ENCODE measurements at places on chromosomes 1 and 21.
A peak's percentile ranks its signal among the peaks of the same experiment; 100 is the strongest.

- DNase-seq = no peak
Measured at GRCh38 chr1:66416295-66416694, 117.7 kb upstream of the SGIP1 start.

GRCh38 chr1:165905853-165906252, 78.4 kb downstream of the UCK2 start:
- DNase-seq = no peak

DNA sequence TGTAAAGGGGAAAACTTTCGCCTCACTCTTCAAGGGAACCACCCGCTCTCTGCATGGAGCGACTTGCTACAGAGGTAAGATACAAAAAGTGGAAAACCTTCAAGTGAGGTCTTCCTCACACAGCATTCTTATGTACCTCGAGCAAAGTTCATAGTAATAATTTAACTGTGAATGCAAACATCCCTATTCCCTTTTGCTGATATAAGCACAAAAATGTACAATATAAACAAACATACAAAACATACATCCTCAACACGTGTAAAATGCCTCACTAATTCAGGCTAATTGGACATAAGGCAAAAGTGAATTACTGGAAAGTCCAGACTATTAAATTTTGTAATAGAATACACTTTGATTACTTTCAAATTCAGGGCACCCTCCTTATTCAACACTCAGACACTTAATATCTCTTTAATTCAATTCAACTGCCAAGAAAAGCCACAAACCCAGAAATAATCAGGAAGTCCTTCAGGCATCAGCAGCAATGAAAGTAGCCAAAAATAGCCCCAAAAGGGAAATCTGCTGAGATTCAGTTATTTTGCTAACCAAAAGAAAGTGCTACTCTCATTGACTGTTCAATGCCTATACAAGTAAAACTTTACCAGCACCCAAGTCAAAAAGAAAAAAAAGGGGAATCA, 15.2 kb upstream of the LMX1A start:
- DNase-seq = no peak

DNA sequence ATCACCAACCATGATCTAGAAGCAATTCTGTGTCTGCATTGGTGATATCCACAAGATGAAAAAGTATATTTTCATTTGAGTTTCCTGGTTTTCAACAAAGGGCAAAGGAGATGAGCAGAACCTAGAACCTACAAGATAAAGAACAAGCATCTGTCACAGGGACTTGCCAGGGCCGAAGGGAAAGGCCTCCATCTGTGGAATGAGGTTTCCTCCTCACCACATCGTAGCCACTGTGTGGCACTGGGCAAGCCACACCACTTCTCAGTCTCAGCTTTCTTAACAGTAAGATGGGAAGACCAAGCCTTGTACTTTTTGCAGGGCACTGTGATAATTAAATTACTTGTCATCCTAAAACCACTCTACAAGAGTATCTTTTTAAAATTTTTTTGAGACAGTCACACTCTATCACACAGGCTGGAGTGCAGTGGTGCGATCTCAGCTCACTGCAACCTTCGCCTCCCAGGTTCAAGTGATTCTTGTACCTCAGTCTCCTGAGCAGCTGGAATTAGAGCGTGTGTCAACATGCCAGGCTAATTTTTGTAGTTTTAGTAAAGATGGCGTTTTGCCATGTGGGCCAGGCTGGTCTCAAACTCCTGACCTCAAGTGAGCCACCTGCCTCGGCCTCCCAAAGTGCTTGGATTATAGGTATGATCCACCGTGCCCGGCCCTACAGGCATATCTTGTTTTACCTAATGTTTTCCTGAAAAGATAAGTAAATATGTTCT, 45.8 kb downstream of the ARHGEF11 start:
- DNase-seq = no peak

GRCh38 chr1:92701147-92701546, 83.8 kb downstream of the EVI5 start:
- no peak for DNase-seq

GRCh38 chr1:230572121-230573105, 69.9 kb upstream of the COG2 start:
- DNase-seq = no peak

- DNase-seq = no peak
Measured at GRCh38 chr1:185929776-185930175, 195.6 kb downstream of the HMCN1 start.

DNA sequence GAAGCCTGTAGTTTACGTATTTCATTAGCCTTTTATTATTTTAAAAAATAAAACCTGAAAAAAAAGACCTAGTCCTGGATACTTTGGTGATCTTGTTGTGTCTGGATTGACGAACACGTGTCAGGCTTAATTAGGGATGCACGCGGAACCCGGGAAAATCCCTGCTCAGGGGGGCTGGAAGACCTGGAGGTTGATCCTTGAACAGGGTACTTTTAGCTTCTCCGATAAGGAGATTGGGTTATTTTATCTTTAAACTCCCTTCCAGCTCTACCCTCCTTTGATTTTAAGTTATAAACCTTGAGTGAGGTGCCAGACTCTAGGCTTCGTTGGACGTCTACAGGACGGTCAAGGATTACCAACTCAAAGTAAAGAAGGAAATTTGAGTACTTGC, 552 bp upstream of the ZNF691 start:
- DNase-seq = no peak

- no peak for DNase-seq
Measured at GRCh38 chr1:100476735-100477290, 61.1 kb upstream of the GPR88 start.

DNA sequence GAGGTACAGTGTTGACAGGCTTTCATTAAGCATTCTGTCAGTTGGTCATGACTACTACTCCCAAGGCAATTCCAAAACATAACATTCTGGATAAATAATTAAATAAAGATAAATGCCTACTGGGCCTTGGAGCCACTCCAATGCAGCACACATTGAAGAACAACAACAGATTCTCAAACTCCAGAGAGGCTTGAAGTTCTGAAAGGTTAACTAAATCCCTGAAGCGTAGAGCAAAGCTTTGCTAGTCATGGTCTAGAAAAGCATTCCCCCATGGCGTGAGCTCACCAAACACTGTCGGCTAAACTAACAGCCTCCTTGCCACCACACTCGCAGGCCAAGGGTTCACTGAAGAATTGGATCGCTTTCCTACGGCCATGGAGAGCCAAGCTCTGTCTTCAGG, 268.0 kb downstream of the ATG4C start:
- no peak for DNase-seq

DNA sequence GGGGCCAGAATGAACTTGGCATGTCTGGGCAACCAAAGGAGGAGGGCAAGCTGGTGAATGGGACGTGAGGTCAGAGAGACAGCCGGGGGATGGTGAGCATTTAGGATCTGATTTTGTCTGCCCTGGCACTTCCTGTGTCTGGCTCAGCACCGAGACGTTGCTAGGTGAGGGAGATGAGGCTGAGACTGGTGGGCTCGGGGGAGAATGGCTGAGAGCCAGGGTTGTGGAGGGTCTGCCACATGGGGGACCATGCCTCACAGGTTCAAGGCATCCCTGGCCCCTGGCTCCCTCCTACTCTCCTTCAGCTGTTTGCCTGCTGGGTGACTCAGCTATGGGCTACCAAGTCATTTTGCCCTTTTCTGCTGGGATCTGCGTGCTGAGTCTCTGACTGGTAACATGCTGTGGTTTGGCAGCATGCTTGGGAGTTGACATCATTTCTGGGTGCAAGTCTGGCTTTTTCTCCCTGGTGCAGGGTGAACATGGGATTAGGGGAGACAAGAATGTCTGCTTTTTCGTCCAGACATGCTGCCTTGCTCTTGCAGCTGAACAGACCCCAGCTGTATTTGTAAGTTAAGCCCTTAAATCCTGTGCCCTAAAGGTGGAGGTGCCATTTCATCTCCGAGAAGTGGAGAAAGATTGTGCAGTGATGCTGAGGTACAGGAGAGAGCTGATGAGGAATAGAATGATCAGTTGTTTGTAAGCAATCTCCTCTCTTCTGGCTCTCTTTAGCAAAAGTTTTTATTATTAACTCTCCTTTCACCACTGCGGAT, 17.6 kb downstream of the GALNT2 start:
- DNase-seq = peak; percentile 41

GRCh38 chr1:8396083-8396785, 78.3 kb downstream of the SLC45A1 start:
- no peak for DNase-seq

DNA sequence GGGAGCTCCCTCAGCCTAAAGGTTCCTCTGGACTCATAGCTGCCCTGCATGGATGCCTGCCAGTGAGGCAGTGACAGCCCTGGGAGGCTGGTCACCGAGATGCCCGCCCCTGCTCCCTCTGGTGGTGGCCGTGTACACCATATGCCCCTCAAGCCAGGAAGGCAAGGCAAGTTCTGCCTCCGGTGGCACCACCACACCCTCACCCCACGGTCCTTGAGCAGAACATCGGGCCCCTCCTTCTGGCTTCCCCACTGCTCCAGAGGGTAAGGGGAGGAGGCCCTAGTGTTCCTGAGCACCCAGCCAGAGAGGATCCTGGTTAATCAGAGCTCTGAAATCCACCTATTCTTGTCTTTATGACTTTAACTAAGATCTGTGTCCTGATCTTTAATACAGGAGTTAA, 1.5 kb upstream of the S100A14 start:
- DNase-seq = no peak

GRCh38 chr1:218874801-218875400, 298.8 kb upstream of the LYPLAL1 start:
- DNase-seq = no peak

GRCh38 chr1:171636141-171636540, 14.1 kb downstream of the MYOCOS start:
- DNase-seq = no peak

DNA sequence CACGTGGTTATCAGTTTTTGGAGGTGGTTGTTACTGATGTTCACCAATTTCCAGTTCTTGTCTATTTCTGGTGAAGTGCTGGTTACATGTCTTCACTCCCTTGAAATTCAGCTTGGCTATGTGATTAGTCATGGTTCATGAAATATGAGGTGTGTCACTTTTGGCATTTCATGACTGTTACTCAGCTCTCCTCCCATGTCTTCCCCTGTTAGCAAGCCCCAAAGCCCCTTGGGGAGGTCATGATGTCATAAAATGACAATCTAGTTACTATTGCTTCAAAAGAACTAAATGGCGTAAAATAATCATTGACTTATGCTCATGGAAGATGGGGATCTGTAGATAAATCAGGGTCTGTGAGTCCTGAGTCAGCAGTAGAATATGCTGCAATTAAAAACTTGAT, 425.1 kb downstream of the SETD4 start:
- no peak for DNase-seq

DNA sequence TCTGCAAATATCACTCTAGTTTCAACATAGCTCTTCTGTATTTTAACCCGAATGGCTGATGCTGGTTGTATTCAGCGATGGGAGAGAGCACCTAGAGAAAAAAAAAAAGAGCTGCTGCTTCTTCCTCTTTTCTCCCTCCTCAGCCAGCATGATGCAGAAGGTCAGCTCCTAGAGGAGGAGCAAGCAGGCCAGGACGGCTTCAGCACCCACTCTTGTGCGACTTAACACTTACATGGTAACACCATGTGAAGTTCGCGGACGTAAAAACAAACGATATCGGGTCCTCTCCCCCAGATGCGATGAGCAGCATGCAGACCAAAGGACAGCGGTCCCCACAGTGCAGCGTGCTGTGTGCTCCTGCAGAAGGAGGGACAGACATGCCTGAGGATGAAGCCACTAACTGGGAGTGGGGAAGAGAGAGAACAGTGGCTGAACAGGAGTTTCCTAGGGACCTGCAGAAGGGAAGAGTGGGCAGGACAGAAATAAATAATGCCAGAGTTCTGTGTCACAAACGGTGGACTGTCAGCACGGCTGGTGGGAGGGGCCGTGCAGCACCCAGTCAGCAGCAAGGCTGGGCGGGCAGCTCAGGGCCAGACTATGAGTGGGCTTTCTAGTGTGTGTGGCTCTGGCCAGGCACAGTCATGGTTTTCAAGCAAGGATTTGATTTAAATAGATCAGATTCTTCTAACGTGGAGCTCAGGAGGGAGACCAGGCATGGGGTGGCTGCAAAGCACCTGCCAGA, 11.4 kb upstream of the B3GALT5 start:
- no peak for DNase-seq

GRCh38 chr1:67883069-67883468, 49.8 kb upstream of the GNG12 start:
- no peak for DNase-seq

- DNase-seq = no peak
Measured at GRCh38 chr1:232662910-232663309, 33.0 kb upstream of the SIPA1L2 start.

GRCh38 chr1:116457946-116458604, 85.0 kb downstream of the ATP1A1 start:
- DNase-seq = no peak

DNA sequence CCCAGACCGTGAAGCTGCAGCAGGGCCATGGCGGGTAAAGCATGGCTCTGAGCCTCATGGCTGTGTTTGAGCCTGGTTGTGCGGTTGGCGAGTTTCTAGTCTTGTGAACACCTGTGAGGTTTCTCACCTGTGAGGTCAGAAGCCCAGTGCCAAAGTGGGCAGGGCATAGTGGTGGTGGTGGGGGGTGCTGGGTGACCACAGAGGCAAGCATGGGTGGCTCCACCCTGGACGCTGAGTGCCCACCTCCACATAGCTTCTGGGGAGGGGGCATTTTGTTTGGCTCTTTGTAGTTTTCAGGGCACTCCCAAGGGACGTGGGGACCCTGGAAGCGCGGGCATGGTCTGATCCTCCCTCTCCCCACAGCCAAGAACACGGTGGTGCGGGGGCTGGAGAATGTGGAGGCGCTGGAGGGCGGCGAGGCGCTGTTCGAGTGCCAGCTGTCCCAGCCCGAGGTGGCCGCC, 91.1 kb downstream of the TRIM11 start:
- DNase-seq = no peak

DNA sequence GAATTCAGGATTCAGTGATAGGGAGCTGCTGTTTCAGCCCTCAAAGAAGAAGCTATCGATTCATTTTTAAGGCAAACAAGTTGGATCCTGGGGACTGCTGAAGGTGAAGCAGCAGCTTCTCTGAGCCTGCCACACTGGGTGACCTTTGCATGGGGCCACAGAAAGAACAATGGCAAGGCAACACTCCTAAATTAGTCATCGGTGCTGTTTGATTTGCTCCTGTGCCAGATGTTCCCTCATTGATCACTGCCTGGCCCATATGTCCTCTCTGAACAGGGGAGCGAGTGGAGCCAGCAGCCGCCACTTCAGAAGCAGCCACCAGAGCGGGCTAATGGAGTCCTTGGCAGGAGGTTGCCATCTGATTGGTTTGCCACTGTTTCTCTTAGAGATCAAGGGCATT, 391.5 kb downstream of the NTNG1 start:
- DNase-seq = no peak

- no peak for DNase-seq
Measured at GRCh38 chr1:245270972-245271371, 116.2 kb downstream of the KIF26B start.

GRCh38 chr1:230112131-230112701, 45.2 kb downstream of the GALNT2 start:
- no peak for DNase-seq

GRCh38 chr1:203557390-203557789, 63.4 kb downstream of the OPTC start:
- DNase-seq = no peak

- no peak for DNase-seq
Measured at GRCh38 chr1:101453844-101454243, 217.0 kb downstream of the S1PR1 start.

GRCh38 chr1:57518496-57518895, 94.6 kb upstream of the DAB1 start:
- DNase-seq = no peak

- DNase-seq = no peak
Measured at GRCh38 chr1:226233293-226233692, 9.8 kb downstream of the MIXL1 start.

Data from stimulated activated CD4-positive, alpha-beta T cell treated with anti-CD3 and anti-CD28 coated beads, TNF-alpha, amount 100 ng/mL, for 24 hours (primary cell).